Stimulated activated CD4-positive, alpha-beta T cell treated with anti-CD3 and anti-CD28 coated beads, Interleukin-2, amount 100 ng/mL, for 48 hours (primary cell): ENCODE measurements at places on chromosomes 7 and 10.

GRCh38 chr10:97858001-97858439 is 8.4 kb downstream of the GOLGA7B start:
- DNase-seq = no peak

GRCh38 chr10:29636178-29636577 is 1.4 kb upstream of the SVIL start:
- DNase-seq = no peak

DNA sequence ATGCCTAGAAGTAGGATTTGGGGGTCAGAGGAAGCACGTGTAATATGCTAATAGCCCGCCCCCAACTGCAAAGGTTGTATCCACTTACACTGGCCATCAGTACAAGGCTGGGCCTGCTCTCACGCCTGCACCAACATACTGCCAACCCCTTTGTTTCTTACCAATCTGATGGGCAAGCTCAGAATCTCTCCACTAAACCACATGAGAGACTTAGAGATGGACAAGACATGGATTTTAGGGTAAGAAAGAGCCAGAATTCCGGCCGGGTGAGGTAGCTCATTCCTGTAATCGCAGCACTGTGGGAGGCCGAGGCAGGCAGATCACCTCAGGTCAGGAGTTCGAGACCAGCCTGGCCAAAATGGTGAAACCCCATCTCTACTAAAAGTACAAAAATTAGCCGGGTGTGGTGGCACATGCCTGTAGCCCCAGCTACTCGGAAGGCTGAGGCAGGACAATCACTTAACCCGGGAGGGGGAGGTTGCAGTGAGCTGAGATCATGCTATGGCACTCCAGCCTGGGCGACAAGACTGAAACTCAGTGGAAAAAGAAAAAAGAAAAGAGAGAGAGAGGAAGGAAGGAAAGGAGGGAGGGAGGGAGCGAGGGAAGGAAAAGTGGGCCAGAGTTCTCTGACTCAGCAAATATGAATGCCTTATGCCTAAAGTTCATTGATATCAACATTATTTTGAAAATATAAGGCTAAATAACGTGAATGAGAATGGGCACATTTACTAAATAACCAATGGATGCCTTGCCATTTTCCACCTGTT is 162.2 kb downstream of the SLIT1 start:
- no peak for DNase-seq

- DNase-seq = no peak
Observed at GRCh38 chr10:96338279-96338925, 20.4 kb downstream of the OPALIN start.

GRCh38 chr10:47244560-47245500 is 55.2 kb upstream of the GDF10 start:
- no peak for DNase-seq

GRCh38 chr10:11724938-11725776 is 17.0 kb upstream of the ECHDC3 start:
- no peak for DNase-seq

GRCh38 chr7:126696256-126697038 is 556.3 kb downstream of the GRM8 start:
- DNase-seq = no peak

DNA sequence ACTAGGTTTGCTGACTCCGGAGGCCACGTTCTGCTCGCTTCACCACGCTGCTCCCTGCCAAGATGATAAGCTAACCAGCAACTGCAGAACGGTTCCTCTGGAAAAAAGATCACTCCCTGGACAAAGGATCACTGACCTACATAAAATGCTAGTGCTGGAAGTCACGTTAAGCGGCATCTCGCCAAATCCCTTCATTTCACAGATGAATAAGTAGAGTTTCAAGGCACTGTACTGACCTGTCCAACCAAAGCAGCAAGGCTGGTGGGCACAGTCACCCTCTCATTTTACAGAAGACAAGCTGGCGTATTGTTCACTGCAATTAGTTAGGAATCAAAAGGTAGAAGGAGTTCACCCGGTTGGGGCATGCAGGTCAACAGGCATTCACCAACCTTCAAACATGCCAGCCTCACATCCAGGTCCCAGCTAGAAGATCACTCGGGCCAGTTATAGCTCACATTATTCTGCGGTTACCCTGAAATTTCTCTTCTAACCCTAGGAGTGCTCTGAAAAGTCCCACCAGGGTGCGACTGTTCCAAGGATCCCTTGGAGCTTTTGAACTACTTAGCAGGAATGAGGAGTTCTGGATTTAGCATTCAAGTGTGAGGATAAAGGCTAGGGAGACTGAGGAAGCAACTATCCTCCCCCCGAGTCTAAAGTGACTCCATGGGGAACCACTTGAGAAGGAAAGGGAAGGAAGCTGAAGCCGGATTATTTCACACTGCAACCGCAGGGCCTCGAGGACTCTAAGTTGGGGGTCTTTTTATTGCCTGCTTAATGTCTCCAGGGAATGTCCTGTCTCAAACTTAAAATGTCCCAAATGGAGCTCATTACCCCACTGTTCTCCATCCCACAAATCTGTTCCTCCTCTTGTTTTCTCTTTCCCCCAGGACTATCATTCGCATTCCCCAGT is 32.8 kb downstream of the HIPK2 start:
- DNase-seq = no peak

DNA sequence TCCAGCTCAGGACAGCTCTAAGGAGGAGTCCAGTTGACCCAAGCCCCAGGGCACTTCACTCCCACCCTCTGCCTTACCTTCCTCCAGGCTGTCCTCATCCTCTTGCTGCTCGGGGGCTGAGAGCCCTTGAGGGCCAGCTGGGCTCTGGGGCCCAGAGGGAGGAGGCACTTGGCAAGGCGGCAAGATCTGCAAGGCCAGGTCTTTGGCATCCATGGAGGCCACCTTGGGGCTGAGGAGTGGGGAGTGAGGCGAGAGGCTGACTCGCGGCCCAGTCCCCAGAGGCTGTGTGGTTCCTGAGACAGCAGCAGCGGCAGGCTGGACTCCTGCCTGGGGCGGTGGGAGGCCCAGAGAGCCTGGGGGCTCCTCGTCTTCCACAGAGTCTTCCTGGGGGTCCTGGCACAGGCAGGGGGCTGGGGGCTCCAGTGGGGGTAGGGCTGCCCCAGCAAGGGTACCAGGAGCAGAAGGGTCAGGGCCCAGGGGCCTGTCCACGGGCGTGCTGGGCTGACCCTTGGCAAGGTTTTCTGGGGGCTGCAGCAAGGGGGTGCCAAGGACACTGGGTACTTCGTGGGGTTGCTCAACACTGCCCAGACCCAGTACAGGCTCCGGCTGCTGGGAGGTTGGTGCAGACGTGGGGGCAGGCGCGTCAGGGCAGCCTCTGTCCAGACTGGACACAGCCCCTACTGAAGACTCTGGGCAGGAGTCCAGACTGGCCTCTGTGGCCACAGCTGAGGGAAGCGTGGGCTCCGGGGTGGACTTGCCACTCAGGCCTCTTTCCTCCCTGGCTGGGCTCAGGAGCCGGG is 6.5 kb downstream of the NACAD start:
- DNase-seq = no peak

- DNase-seq = no peak
Observed at GRCh38 chr10:6692856-6693255, 112.8 kb upstream of the PRKCQ start.

GRCh38 chr7:30331338-30331737 is 46.9 kb downstream of the ZNRF2 start:
- no peak for DNase-seq

GRCh38 chr7:6831018-6831725 is 5.1 kb upstream of the CCZ1B start:
- DNase-seq = no peak

- DNase-seq = no peak
Observed at GRCh38 chr10:52768001-52768532, 4.5 kb downstream of the MBL2 start.

DNA sequence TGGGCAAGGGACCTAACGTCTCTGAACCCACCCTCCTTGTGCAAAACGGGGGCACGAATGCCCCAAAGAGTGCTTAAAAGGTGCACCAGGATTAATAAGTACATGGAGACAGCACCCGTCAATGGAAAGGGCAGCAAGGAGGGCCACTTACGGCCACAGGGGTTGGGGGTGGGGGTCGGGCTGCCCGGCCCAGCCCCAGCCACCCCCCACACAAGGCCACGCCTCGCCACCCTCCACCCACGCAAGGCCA is 213.4 kb downstream of the MAD1L1 start:
- no peak for DNase-seq

DNA sequence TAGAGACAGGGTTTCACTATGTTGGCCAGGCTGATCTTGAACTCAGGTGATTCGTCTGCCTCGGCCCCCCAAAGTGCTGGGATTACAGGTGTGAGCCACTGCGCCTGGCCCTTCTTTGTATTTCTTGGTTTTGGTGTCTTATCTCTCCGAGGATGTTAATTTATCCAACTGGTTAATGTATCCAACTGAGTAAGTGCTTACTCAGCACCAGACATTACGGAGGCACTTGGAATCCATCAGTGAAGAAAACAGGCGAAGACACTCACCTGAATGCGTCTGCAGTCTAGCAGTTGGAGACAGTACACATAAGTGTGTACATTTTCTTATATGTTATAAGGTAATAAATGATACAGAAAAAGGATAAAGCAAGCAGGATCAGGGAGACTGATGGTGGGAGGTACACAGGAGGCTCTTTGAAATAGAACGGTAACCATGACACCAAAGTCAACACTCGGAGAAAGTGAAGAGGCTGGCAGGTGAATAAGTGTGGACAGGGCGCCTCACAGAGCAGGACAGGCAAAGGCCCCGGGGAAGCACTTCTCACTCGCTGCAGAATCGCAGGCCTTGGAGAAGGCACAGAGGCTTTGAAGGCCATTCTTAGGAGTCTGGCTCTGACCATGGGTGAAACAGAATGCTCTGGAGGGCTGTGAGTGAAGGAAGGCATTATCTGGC is 73.1 kb downstream of the LANCL2 start:
- no peak for DNase-seq

DNA sequence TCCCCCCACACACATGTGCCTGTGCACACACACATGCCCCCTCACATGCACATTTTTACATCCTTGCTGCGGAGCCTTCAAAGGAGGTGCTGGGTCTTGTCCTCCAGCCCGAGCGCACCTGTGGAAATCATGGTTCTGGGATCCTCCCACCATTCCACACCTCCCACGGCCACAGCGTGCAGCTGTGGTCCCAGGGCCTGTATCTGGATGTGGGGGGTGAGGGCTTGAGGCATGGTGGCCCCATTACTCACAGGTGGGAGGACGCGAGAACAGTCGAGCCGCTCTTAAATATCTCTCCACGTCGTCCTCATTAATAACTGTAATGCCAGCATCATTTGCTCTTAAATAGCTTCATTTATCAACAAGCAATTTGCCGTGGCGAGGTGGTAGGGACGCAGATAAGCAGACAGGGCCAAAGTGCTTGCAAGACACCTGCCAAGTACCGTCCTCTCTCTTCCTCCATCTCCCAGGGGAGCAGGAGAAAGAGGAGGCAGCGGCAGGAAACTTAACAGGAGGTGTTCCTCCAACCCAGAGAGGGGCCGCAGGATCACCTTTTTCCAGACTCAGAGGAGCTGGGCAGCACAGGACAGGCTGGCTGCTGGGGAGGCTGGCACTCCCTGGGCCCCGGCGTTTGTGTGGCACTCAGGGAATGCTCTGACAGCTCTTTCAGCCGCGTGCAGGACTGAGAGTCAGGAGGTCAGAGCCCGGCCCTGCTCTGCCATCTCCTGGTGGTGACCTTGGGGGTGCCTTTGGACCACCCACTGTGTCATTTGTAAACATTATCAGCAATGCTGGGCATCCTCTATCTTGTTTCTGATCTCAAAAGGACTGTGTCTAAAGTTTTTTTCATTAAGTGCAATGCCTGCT is 87.4 kb downstream of the CDH23 start:
- no peak for DNase-seq

- DNase-seq = no peak
Observed at GRCh38 chr10:32315424-32315823, 31.5 kb downstream of the EPC1 start.

GRCh38 chr7:49790209-49790608 is 16.8 kb downstream of the VWC2 start:
- DNase-seq = no peak

DNA sequence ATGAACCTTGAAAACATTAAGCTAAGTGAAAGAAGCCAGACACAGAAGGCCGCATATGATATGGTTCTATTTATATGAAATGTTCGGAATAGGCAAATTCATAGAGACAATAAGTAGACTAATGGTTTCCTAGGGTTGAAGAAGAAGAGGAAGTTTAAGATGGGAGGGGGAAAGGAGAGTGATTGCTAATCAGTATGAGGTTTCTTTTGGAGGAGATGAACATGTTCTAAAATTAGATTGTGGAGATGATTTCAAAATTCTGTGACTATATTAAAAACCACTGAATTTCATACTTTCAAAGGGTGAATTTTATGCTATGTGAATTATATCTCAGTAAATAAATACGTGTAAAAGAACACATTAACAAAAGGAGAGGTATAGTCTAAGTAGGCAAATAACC is 176.4 kb upstream of the HPS1 start:
- no peak for DNase-seq

DNA sequence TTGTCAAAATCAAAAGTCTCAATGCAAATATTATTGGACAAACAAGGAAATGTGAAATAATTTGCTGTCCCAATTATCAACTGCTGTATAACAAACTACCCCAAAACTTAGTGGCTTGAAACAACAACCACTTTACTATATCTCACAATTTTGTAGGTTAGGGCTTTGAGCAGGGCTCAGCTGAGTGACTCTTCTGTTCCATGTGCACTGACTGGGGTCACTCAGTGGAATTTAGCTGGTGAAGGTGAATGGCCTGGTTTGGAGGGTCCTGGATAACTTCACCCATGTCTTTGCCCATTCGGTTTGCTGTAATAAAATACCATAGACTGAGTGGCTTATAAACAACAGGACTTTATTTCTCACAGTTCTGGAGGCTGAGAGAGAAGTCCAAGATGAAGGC is 3.7 kb upstream of the GSDME start:
- no peak for DNase-seq

- no peak for DNase-seq
Observed at GRCh38 chr7:146956321-146956720, 839.7 kb downstream of the CNTNAP2 start.

GRCh38 chr10:97538839-97539238 is 33.7 kb upstream of the ANKRD2 start:
- DNase-seq = no peak

DNA sequence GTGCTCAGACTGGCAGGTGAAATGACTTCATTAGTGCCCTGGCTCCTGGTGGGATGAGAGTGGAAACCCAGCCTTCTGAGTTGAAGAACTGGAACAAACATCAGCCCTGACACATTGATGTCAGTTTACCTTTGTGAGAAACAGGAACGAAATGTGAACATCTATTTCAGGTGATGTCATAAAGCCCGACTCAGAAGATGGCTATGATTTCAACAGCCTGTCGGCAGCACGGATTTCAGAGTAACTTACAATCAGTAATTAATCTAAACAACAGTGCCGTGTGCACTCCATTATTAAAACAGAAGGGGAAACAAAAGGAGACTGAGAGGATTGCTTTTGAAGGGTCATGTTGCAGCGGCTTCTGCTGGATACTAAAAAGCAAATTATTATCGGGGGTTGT is 243.2 kb downstream of the FRMD4A start:
- no peak for DNase-seq
